ENCODE measurements at places on chromosomes 4 and X.

GRCh38 chrX:68556036-68556435 lies 57.2 kb downstream of the YIPF6 start:
- DNase-seq: no peak

GRCh38 chrX:108091878-108092291 lies 307 bp downstream of the ATG4A start:
- DNase-seq: no peak

DNA sequence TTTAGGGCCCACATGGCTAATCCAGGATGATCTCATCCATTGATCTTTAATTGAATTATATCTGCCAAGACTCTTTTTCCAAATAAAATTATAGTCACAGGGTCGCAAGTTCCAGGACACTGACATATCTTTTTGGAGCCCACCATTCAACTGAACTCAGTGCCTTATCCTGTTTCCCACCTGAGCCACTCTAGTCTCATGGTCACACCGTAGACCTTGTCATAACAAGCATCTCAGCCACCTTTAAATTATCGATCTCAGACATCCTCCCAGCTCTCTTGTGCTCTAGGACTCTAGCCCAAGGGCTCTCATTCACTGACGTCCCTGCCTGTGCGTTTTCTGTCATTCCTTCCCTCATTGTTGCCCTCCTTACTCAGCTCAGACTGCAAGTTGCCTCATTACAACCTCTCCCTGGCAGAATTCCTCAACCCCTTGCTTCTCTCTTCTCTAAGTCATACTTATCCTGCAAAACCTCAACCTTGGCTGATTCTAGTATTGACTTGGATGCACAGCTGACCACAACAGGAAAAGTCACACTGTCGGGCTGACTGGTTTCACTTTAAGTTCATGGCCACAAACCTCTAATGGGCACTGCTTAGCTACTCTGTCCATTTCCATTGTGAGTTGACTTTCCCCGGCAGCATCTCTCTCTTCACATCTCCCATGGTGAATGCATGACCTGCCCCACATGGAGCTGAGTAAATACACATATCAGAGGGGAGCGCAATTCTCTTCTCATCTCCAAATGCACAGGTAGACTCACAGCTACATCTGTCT lies 91.0 kb upstream of the TRIM2 start:
- DNase-seq: peak; percentile 50

GRCh38 chr4:181859439-181859838 lies 383.8 kb upstream of the TENM3 start:
- no peak for DNase-seq

- peak; percentile 71 for DNase-seq
These were observed 34.1 kb downstream of the YIPF6 start for GRCh38 chrX:68532831-68533533.

DNA sequence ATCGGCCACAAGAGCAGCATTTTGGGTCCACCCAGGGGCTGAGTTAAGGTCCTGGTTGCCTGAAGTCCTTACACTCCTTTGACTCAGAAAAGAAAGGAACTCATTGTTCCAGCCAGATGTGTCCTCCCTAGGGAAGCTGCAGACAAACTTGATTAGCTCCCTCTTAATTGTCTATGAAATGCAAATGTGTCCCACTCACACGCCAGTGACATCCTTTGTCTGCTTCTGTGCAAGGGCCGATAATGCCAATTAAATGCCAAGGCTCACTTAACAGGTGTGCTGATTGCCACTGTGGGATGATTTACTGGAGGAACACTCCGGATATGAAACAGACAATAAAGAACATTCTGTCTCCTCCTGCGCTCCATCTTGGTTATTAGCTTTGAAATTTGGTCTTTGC lies 332.9 kb upstream of the CPEB2 start:
- DNase-seq: peak; percentile 64

DNA sequence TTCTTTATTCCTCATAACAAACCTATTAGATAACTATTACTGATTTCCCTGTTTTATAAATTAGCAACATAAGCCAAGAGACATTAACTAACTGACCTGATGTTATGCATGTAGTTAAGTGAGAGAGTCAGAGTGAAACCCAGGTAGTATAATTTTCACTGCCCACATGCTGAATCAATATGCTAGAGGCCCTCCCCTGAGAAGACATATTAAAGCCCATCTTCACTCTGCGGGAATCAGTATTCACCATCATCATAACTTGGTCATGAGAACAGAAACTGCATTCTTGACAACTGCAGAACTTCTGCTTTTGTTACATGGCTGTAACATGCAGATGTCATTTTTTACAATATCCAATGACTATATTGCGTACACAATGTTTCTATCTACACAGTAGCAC lies 1324.3 kb downstream of the ARAP2 start:
- no peak for DNase-seq

DNA sequence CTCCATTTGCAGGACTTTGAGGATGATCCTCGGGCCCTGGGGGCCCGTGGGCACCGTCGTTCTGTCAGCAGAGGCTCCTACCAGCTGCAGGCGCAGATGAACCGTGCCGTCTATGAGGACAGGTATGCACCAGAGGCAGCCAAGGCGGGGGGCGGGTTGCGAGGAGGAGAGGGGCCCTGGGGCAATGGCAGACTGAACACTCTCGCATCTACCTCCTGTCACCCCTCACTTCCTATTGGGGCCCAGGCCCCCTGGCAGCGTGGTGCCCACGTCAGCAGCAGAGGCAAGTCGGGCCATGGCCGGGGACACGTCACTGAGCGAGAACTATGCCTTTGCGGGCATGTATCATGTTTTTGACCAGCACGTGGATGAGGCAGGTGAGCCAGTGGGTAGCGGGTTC lies 2.0 kb downstream of the WDR13 start:
- DNase-seq: no peak

DNA sequence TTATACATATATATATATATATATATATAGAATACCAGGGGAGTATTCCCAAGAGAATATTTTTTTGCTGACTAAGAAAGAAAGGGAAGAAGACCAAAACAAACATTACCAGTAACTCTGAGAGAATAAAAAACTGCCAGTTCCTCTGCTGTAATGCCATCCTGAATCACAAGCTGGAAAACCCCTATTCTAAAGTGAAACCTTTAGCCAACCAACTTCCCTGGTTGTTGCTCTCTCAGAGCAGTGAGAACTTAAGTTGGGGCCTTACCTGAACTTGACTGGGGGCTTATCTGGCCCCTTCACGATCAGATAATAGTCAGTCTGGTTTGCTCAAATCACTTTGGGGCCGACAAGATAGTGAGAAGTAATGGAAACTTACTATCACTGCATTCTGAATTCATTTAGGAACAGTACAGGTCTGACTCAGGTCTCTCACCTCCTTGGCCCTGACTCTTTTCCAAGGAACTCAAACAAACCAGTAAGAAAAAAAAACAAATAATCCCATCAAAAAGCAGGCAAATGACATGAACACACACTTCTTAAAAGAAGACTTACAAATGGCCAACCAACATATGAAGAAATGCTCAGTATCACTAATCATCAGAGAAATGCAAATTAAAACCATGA lies 62.5 kb downstream of the CD40LG start:
- DNase-seq: no peak

- DNase-seq: peak; percentile 52
These were observed 8.8 kb downstream of the GPRIN3 start for GRCh38 chr4:89298788-89299152.

- DNase-seq: peak; percentile 25
These were observed 81.8 kb downstream of the TEX11 start for GRCh38 chrX:70826715-70827114.

- DNase-seq: no peak
These were observed 294.9 kb upstream of the TRPC5 start for GRCh38 chrX:112377481-112377880.

- DNase-seq: peak; percentile 83
These were observed 198.0 kb downstream of the CBR4 start for GRCh38 chr4:168811786-168812651.

GRCh38 chrX:5458300-5458842 lies 770.3 kb downstream of the NLGN4X start:
- no peak for DNase-seq

DNA sequence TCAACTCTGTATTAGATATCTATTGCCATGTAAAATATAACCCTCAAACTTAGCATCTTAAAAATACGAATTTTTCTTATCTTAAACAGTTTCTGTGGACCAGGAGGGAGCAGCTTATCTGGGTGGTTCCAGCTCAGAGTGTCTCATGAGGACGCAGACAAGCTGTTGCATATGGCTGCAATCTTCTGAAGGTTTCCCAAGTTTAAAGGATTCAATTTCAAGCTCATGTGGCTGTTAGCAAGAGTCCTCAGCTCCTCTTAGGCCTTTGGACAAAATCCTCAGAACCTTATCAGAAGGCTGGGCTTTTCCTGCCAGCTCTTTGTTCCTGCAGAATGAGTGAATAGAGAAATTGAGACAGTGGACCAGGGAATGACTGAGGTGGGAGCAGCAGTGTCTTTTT lies 2.8 kb upstream of the CTSO start:
- no peak for DNase-seq

- DNase-seq: peak; percentile 61
These were observed 25.6 kb downstream of the CD99L2 start for GRCh38 chrX:150872773-150873336.

- DNase-seq: peak; percentile 2
These were observed 158.4 kb downstream of the TENT5D start for GRCh38 chrX:80578517-80579105.

- DNase-seq: no peak
These were observed 4.8 kb upstream of the KIAA0232 start for GRCh38 chr4:6777636-6778281.

GRCh38 chrX:41377624-41378023 lies 43.7 kb downstream of the DDX3X start:
- DNase-seq: no peak

DNA sequence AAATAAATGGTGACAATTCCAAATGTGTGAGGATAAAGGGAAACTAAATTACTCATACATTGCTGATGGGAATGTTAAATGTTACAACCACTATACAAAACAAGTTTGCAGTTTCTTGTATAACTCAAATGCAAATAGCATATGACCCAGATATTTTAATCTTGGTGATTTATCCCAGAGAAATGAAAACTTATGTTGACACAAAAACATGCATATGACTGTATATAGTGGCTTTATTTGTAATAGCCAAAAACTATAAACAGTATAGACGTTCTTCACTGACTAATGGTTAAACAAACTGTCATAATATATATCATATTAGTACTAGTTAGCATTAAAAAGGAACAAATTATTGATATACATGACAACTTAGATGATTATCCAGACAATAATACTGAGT lies 619.2 kb downstream of the PDHA2 start:
- no peak for DNase-seq

GRCh38 chrX:101377547-101377946 lies 8.4 kb downstream of the BTK start:
- DNase-seq: no peak

DNA sequence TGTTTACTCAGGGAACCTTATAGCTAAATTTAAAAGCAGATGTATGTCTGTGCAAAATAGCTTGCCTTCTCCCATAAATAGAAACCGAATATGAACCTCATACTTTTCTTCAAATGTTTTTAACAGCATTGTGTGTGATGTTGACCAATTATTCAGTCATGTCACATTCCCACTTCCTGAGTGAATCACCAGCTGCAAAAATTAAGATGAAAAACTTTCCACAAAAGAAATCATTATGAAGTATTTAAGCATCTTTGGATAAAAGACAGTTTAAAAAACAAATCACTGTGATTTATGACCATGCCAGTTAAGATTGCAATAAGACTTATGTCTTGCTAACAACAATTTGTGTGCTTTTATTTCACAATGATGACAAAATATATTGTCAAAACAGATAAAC lies 220.1 kb downstream of the PDGFC start:
- peak; percentile 81 for DNase-seq

DNA sequence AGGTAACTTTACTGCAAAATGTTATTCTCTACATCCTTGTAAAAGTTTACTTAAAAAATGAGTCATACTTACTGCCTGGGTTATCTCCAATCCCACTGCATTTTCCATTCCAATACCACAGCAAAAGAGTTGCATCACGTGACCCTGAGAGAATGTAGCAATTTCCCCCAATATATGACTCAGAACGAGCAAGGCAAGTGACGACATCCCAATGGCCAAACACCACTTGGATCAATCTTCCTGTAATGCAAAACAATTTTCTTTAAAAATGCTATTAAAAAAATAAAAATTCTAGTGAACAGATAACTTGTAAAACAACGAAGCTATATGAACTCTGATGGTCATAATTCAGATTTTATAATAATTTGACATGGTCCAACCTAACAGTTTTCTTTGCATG lies 224.3 kb downstream of the DCLK2 start:
- DNase-seq: peak; percentile 92

- peak; percentile 4 for DNase-seq
These were observed 104.0 kb upstream of the MBNL3 start for GRCh38 chrX:132592880-132593279.

GRCh38 chrX:119647552-119648420 lies 41.6 kb upstream of the NKRF start:
- no peak for DNase-seq

- DNase-seq: no peak
These were observed 50.8 kb upstream of the HOPX start for GRCh38 chr4:56731857-56732256.

DNA sequence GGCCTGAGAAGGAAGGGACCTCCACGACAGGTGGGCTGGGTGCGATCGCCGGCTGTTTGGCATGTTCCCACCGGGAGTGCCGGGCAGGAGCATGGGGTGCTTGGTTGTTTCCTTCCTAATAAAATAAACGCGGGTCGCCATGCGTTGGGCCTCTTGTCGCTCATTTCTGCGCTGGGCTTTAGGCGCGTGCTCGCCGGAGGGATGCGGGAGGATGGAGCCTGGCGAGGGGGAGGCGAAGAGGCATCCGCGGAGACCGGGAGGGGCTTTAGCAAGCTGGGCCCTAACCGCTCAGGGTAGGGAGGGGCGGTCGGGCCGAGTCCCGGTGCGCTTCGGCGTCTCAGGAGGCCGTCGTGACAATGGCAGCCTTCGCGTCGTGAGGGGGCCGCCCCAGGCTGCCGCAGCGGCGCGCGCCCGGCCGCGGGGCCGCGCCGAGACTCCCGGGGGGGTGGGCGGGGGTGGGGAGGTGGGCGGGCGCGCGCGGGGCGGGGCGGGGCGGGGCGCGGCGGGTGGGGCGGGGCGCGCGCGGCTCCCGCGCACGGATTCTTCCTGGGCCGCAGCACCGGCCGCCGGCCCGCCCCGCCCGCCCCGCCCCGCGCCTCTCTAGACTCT lies 476 bp upstream of the GDI1 start:
- no peak for DNase-seq

DNA sequence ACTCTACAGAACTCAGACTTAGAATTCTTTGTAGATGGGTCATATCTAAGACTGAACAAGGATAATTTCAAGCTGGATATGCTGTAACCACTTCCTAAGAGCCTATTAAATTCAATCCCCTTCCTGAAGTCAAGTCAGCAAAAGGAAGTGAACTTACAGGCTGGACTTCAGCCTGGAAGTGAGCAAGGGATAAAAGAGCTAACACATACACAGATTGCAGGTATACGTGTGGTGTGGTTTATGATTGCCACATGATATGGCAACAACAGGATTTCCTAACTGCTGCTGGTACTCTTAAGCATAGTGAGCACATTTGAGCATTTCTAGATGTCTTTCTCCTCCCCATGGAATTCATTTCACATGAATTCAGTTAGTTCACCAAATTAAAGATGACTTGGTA lies 38.2 kb upstream of the UXT start:
- peak; percentile 13 for DNase-seq
